Myocyte (in vitro differentiated cells): ENCODE measurements at places on chromosomes 4 and X. TPM values are rescaled to one million over a fixed set of nuclear protein-coding genes. Genes with fewer than 3 reads are reported as not detected.

DNA sequence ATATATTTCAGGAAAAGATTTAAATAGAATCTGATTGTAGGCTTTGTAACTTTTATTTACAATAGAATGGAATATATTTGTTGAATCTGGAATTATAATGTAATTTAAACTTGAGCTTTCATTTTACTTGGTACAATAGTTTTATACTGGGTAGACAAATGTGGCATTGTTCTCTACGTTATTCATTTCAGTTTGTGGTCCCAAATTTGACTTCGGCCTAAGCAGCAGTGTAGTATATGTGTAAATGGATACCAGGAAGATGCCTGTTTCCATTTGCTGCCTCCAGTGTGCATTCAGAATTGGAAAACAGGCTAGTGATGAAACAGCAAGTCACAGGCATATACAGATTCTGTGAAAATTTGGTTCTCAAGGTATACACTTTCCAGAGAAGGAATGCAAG lies 77.8 kb downstream of the CLDN22 start:
- DNase-seq = no peak

The NLRP2B gene
- not detected in 2 replicates for total RNA-seq

The SULT1B1 gene
- total RNA-seq = under 0.01 TPM in 1 of 2 replicates, not detected in the other

The COMMD8 gene
- total RNA-seq = 27.1 and 28.7 TPM in 2 replicates

DNA sequence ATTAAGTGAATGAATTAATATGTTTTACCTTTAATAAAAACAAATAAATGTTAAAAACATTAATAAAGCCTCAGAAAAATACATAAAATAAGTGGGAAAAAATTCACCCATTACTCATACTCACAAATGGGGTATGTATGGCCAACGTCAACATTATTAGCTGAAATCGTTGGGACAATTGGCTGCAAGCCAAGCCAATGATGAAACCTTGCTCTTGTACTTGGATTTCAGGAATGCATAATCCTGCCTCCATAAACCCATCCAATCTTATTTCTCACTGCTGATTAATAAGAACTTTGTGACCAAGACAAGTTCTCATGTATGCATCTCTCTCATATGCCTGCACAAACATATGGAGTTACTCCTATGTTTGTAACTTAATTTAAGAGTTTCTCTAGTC lies 35.3 kb upstream of the ADAMTS3 start:
- no peak for DNase-seq

DNA sequence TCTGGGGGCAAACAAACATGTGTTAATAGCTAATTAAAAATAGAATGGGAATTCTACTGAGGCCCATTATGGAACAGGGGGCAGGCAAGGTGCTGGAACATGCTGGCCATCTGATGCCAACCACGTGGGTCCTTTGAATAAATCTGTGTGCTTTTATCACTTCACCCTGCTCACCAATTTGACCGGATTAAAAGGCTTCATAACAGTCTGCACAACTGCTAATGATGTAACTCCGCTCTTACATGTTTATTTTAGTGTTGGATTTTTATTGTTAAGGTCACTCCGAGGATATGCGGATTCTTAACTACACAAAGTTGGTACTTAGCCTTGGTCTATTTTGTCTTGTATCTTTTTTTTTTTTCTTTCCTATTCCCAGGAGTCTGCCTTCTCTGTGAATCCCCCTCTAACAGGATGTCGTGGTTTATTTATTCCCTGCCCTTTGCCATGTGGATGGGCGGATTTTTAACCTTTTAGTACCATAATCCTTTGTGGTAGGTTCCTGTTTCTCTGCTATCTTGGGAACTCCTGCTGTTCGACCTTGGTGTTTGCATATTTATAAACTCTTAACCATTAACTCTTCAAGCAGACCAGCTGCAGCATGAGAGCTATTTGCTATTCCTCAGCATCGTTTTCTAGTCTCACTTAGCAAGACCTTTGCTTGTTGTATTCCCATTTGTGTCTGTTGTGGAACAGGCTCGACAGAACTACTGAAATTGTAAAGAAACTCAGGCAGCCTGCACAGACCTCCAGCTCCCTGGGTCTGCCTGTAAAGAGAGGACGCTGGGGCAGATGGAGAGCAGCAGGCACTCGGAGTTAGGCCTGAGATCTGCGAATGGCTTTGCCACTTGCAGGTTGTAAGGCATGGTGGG lies 38.0 kb downstream of the TRIM2 start:
- peak; percentile 33 for DNase-seq

The NDNF gene
- not detected in 2 replicates for total RNA-seq

DNA sequence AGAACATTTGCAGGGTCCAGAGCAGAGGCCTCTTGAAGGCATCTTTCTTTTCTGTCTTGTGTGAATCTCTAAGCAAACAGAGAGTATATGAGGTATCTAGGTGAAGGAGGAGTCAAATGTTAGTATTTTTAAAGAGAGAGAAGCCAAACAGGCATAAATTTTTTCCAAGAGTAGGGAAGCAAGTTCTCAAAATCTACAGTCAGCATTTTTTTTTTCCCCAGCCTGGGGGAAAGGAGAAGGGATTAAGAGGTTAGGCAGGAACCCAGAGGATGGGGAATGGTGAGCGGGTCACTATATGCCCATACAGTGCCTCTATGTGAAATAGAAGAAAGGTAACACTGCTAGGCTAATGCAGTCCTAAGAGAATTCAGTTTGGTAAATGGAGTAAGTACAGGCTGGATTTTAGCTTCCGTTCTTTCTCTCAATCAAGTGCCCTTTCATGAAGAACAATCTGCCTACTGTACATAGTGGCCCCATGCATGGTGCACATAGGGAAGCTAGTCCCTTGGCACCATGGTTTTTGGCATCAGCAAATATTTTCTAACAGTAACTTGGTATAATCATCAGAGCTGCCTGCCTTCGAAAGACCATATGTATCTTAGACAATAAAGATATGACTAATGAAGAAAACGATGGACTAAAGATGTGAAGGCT lies 163.1 kb upstream of the MAB21L2 start:
- DNase-seq = no peak

DNA sequence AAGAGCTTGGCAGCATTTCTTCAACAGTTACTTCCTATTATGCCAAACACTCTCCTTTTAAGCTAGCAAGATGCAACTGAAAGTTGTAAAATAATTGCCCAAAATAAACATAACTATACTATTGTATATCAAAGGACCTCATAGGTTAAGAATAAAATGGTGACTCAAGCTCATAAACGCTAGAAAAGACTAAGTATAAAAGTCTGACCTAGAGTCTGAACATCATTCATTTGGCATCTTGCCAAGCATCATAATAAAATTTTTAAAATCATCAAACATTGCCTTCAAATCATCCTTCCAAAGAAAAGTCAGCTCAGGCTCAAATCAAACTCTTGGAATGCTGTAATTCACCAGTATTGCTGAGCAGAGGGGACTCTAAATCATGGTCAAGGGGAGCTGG lies 281.2 kb downstream of the QDPR start:
- no peak for DNase-seq

- no peak for DNase-seq
Observed at GRCh38 chr4:16418814-16419213, 192.5 kb upstream of the TAPT1 start.

The HTN1 gene
- not detected in 2 replicates for total RNA-seq

GRCh38 chrX:136810493-136810892 lies 29.8 kb upstream of the ARHGEF6 start:
- DNase-seq = no peak

The H2BW2 gene
- not detected in 2 replicates for total RNA-seq
